CD4-positive, alpha-beta T cell treated with Interleukin-21 for 1 hour (primary cell): ENCODE measurements at places on chromosomes 7 and 10.

GRCh38 chr7:28017372-28017771 is 163.2 kb downstream of the JAZF1 start:
- no peak for DNase-seq

DNA sequence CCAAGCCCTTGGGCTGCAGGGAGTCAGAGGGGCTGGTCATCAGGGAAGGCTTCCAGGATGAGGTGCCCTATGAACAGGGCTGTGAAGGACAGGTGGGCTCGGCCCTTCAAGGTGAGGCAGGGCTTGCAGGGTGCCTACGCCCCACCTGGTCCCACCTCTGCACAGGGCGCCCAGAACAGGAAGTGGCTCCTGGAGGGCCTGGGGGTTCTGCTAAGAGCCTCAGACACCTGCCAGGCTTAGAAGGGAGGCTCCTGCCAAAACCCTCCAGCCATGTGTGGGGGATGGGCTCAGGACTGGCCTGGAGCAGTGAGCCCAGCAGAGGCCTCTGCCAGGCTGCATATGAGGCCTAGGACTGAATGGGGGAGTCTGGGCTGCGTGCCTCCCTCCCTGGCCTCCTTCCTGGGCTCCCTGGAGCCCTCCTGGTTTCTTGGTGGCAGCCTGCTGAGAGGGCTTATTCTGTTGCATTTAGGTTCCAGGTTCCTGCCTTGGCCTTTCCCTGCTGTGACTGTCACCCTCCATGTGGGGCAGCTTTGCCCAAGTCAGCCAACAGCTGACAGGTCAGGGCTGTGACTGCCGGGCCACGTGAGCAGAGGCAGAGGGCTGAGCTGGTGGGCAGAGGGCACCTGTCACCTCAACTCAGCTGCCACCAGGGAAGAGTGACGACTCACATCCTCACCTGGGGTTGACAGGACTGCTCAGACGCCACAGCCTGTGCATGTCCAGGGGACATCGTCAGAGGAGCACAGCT is 45.2 kb upstream of the MSMB start:
- peak; percentile 35 for DNase-seq

DNA sequence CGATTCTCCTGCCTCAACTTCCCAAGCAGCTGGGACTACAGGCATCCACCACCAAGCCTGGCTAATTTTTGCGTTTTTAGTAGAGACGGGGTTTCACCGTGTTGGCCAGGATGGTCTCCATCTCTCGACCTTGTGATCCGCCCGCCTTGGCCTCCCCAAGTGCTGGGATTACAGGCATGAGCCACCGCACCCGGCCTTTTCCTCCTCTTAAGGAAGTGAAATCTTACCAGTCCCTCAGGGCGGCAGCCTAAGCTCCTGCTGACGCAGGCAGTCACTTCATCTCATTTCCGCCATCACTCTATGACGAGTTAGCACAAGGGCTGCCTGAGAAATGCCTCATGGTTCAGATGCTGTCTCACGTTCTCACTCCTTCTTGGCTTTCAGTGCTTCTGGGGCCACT is 246.0 kb upstream of the SHH start:
- no peak for DNase-seq

GRCh38 chr7:21185653-21186265 is 242.1 kb upstream of the SP4 start:
- DNase-seq = no peak

DNA sequence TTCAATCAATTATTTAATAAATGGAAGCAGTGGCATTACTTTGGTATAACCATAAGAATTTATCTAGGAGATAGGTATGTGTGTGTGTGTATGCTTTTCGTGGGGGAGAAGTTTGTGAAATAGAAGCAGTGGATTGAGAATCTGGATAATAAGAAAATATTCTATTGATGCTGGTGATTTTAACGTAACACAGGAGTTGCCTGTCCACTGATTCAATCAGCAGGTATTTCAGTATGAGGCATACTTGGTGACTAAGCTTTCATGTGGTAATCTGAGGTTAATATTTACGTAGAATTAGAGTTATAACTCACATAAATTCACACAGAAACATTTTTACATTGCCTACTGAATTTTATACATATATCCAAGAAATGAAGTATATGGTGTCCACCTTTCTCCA is 568.0 kb downstream of the ZWINT start:
- no peak for DNase-seq

DNA sequence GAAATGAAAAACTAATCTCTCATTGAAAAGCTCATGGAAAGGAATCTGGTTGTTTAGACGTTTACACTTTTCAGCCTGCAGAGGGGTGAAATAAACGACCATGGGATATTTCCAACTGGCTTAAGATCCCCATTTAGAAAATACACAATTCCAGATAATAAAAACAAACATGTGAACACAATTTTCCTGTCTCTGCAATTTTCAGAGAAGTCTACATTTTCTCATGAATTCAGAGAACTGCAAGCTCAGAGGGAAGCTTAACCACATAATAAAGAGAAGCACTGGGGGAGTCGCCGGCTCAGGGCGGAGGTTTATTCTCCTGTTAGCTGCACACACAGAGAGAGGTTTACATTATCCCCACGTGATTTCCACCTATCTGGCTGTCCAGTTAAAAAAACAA is 215.2 kb downstream of the FANK1 start:
- DNase-seq = no peak

DNA sequence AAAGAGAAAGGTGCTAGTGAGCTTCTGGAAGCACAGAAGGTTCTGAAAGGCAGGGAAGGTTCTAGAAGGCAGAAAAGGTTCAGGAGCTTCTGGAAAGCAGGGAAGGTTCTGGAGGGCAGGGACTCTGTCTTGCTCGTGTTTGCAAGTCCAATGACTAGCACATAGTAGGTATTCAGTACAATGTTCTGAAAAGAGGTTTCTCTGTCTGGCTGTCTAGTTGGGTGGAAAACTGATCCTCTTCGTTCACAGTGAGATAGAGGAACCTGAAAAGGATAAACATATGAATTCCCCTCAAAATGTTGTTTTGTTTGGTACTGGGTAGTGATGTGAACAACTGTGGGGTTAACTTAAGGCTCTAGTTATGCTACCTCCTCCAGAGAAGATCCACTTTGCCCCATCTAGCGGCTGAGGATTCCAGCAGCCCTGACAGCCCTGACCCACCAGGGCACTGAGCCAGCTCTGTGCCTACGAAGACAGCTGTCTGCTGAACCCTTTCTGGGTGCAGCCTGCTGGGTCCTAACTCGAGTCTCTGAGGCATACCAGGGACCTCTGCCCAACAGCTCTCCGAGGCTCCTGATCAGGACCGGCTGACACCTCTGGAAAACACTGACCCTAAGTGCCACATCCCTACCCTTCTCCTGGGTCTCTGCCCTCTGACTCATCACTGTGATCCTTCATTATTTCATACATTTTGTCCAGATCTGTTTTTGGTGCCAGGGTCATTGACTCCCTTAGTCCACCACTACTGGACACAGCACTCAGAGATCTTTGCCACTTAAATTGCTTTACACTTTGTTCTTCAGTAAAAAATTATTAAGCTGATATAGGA is 15.4 kb downstream of the PTPRN2 start:
- no peak for DNase-seq

- no peak for DNase-seq
Observed at GRCh38 chr10:70528741-70529362, 50.3 kb downstream of the PALD1 start.

DNA sequence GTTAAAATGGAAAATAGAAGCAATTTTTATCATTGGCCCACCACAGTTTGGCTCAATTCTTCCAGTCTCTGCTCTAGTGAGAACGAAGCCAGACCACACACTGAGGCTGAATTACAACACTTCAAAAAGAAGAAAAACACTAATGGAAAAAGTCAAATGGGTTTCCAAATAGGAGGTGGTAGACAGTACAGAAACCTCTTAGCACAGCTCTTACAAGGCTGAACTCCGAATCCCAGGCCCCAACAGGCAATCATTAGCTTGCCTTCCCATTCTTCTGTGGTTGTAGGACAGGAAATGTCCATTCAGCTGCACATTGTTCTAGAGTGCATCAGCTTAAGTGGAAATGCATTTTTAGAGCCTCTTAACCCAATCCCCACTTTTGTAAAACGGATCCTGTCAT is 115.1 kb upstream of the MEOX2 start:
- no peak for DNase-seq

DNA sequence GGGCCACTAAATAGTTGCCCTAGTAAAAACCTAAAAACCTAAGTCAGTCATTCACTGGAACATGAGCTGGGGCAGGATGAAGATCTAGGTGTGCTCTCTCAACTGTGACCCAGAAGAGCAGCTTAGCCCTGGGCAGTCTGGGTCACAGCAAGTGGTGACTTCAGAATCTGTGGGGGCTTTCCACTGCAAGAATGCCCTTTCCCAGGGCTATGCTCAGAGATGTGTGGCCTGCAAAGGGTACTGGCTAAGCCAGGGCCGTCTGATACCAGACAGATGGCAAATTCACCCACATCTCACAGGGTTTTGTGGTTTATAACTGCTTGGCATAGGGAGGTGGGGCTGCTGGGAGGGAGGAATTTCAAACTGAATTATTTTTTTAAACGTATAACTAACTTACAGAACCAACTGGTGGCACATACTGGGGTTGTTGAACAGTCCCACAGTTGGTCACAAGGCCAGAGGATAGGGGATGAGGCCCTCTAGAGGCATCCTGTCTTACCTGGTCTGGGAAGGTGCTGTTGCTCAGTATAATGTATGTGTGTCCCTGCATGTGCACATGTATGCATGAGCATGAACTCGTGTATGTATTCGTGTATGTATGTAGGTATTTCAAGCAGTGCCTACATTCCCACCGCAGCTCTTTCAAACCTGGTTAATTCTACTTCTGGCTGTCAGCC is 63.2 kb downstream of the PRPF18 start:
- DNase-seq = no peak

GRCh38 chr10:17506856-17507471 is 52.6 kb upstream of the ST8SIA6 start:
- DNase-seq = peak; percentile 17

- DNase-seq = no peak
Observed at GRCh38 chr7:95780665-95781064, 8.3 kb downstream of the DYNC1I1 start.

DNA sequence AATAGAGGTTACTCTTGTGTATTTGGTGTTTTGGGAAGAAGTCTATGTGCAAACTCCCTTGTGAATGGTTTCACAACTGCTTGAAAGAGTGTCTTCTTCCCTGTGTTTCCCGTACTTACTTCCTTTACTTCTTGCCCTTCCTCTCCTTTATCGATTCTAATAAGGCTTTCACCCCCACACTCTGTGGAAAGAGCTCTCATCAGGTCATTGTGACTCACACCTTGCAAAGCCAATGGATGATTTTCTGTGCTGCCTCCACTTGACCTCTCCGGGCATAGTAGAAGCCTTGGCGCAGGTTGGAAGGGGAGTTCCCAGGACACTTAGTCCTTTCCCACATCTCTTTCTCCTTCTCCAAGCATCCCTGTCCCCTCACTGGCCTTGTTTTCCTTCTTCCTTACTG is 6.2 kb upstream of the TSPAN15 start:
- DNase-seq = no peak

- DNase-seq = no peak
Observed at GRCh38 chr10:26361351-26361750, 76.8 kb upstream of the APBB1IP start.

DNA sequence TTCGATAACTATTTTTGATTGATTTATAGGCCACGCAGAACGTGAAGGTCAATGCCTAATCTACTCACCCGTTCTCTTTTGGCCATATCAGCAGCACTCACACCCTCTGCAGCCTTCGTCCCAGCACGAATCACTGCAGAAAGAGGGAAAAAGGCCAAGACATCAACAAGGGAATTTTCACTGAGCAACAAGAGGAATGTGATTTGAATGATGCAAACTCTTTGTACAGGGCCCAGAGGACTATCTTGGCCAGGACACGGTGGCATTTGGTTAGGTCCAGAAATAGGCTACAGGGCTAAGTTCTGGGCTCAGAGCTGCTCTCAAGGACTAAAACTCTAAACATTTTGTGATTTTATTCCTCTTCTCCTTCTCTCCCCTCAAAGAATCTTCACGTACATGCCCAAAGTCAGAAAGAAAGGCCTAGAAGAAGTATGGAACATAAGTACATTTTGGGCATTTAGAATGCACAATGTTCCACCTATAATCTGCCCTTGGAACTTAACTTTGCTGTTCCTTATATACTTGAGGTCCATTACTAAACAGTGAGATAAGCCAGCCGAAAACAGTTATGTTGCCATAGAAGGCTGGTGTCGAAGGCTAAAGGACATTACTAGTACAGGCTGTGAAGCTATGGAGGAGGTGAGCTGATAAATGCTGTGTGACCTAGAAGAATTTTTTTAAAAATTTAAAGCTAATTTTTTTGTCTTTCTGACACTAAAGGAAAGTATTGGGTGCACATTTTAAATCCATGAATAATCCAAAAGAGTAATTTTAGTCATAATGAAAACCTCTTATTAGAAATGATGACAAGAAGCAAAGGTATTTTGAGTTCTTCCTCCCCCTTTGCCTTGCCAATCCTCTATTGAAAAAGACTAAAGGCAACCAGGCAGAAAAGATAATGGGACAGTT is 20.0 kb downstream of the RBM28 start:
- DNase-seq = no peak

DNA sequence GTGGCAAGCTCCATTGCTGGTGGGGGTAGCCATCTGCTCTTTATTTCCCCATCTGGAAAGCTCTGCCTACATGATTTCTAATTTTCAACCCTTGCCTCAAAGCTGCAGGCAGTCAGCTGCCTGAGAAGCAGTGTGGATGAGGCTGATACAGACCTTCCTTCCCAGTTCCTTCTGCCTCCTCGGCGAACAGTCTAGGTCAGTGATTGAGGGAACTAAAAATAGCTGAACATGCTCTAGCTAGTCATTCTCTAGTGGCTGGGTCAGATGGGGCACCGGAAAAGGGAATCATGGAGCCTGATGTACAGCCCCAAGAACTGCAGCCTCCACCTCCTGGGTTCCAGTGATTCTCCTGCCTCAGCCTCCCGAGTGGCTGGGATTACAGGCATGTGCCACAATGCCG is 48.7 kb downstream of the NAMPT start:
- no peak for DNase-seq
